ENCODE measurements at places on chromosomes 7 and 10.

GRCh38 chr10:86346799-86347665 is 19.6 kb downstream of the GRID1 start:
- DNase-seq = no peak

DNA sequence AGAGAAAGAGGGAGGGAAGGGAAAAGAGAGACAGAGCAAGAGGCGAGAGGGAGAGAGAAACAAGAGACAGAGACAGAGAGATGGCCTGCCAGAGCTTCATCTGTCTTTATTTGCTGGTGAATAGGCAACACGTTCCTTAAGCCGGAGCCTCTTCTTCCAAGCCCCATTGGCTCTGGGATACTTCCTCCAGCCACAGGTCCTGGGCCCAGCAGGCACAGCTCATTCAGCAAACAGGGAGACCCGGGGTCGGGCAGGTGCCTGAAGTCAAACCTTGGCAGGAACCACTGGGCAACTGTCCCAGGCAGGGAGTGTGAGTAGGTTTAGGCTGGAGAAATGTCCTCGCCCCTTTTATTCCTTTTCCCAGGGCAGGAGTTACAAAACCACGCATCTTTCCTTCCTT is 68.2 kb downstream of the MYL10 start:
- no peak for DNase-seq

DNA sequence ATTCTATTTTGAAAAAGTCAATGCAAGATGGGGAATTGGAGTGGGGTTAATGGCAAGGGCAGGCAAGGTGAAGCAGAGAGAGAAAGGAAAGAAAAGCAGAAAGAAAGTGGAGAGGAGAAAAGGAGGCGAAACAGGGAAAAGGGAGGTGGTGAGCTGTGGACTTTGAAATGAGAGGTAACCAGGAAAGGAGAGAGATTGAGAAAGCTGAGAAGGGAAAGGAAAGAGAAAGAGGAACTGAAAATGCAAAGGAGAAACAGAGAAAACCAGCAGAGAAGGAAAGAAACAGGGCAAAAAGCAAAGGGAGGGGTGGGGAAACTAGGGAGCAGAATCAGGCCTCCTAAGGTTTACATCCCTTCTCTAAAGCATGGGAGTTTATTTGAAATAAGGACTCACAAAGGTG is 72.5 kb upstream of the TPK1 start:
- no peak for DNase-seq

DNA sequence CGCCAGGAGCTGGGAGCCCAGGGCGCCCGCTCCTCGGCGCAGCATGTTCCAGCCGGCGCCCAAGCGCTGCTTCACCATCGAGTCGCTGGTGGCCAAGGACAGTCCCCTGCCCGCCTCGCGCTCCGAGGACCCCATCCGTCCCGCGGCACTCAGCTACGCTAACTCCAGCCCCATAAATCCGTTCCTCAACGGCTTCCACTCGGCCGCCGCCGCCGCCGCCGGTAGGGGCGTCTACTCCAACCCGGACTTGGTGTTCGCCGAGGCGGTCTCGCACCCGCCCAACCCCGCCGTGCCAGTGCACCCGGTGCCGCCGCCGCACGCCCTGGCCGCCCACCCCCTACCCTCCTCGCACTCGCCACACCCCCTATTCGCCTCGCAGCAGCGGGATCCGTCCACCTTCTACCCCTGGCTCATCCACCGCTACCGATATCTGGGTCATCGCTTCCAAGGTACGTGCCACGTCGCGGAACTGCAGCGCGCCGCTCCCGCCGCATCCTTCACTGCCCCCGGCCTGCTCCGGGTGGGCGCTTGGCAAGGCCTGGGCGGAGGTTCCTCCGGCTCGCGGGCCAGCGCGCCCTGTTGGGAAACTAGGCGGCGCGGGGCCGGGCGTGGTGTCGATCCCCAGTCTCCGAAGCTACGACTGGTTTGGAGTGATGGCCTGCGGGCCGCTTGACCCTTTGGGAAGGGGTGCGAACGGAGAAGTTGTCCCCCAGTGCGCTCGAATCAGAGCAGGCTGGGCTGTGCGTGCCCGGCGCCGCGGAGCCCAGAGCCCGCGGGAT is 868 bp downstream of the EMX2 start:
- no peak for DNase-seq

DNA sequence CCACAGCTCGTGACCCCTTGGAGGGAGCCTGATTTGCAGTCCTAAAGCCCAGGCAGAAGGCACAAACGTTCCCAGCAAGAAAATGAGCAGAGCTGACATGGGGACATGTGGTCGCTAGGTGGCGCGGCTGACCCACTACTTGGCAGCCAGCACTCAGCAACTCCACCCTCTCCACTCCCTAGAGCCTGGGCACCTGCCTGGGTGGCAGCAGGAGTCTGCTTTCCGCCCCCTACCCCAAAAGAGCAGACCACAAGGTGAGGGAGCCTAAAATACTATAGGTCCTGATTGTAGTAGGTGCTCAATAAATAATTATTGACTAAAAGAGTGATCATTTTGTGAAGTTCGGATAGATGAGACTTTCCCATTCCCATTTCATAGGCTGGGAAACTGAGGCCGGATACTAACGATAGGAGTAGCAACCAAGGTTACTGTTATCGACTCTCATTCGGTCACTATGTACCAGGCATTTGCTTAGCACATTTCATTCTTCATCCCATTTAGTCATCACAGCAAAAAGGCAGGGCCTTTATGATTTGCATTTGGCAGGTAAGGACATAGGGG is 57.4 kb downstream of the NEUROG3 start:
- peak; percentile 78 for DNase-seq

DNA sequence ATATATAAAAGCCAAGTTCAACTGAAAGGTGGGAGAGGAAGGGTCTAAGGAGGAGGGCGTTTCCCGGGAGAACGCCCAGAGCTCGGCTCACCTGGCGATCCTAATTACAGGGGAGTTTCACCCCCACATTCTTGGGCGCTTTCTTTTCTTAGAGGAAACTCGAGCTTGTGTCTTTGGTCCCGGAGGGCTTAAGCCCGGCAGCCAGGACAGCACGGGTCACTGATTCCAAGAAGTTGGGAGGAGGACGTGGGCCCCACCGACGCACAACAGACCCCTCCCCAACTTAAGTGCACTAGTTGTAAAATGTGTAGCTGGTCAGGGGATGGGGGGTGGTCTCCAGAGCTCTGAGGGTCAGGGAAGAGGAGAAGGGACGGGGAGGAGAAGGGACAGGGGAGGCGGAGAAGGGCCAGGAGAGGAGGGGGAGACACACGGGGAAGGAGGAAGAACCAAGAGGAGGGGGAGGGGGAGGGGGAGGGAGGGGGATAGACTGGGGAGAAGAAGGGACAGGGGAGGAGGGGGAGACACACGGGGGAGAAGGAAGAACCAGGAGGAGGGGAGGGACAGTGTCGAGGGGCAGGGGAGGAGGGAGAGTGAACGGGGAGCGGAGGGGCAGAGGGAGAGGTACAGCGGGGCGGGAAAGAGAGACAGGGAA is 874 bp downstream of the BAIAP2L1 start:
- no peak for DNase-seq

Measured in stimulated activated CD4-positive, alpha-beta T cell treated with anti-CD3 and anti-CD28 coated beads, Interleukin-12 subunit alpha, Interleukin-12 subunit beta, amount 100 ng/mL, for 4 hours (primary cell).